Stimulated activated CD8-positive, alpha-beta memory T cell treated with anti-CD3 and anti-CD28 coated beads, Interleukin-4, amount 100 ng/mL, for 4 hours (primary cell): ENCODE measurements at places on chromosomes 7 and 10.

GRCh38 chr10:80100116-80100515 is 21.7 kb downstream of the TMEM254 start:
- DNase-seq = no peak

DNA sequence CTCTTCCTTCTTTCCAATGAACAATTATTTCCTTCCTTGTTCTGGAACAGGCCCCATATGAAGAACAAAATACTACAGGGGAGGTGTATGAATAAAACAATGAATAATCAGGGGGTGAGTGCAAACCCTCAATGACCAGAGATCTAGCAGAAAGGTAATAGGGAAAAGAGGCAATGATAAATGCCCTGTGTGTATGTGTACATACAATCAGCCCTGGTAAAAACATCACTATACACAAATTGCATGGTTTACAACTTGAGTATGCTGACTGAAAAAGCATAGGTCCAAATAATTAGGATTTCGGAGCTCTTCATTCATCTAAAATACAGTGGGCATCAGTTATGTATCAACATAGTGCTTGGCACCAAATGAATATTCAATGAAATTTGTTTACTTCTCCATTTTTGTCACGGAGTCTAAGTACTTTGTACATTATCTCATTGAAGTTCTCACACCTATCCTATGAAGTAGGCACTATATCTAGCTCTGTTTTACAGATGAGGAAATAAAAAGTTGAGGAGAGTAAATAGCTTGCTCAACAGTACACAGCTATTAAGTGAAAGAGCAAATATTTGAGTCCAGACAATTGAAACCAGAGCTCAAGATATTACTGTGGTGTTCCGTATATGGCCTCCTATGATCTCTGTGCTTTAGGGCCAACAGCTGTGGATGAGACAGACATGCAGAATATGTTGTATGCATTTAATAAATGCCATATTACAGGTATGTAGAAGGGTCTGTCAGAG is 1065.4 kb downstream of the SORCS3 start:
- no peak for DNase-seq

DNA sequence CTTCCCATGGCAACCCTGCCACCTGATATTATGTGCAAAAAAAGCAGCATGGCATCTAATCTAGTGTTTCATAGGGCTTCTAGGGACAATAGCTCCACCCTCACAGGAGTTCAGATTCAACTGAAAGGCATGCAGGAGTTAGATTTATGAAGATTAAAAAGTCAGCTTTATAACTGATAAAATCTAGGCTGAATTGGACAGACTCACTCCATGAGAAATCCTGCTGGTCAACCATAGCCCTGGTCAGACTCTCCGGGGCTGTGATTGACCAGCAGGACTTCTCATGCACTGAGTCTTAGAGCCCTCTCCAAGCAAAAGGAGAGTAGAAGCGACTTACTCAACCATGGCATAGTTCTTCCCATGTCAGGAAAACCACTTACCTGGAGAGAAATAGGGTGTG is 345.4 kb downstream of the NEBL start:
- no peak for DNase-seq

- no peak for DNase-seq
These were observed 21.5 kb downstream of the LAMB1 start for GRCh38 chr7:107981466-107981865.

GRCh38 chr7:25652366-25652765 is 424.1 kb upstream of the NPVF start:
- DNase-seq = no peak

- DNase-seq = no peak
These were observed 160.5 kb upstream of the TNRC18 start for GRCh38 chr7:5584096-5584495.
